ENCODE measurements at places on chromosomes 13 and 19.
A peak's percentile ranks its signal among the peaks of the same experiment; 100 is the strongest.

- no peak for DNase-seq
These were observed 10.7 kb upstream of the SULT2A1 start for GRCh38 chr19:47896773-47897172.

GRCh38 chr13:33537026-33537425 is 251.5 kb upstream of the STARD13 start:
- DNase-seq: no peak

- DNase-seq: no peak
These were observed 395.9 kb downstream of the KCNRG start for GRCh38 chr13:50410921-50411746.

DNA sequence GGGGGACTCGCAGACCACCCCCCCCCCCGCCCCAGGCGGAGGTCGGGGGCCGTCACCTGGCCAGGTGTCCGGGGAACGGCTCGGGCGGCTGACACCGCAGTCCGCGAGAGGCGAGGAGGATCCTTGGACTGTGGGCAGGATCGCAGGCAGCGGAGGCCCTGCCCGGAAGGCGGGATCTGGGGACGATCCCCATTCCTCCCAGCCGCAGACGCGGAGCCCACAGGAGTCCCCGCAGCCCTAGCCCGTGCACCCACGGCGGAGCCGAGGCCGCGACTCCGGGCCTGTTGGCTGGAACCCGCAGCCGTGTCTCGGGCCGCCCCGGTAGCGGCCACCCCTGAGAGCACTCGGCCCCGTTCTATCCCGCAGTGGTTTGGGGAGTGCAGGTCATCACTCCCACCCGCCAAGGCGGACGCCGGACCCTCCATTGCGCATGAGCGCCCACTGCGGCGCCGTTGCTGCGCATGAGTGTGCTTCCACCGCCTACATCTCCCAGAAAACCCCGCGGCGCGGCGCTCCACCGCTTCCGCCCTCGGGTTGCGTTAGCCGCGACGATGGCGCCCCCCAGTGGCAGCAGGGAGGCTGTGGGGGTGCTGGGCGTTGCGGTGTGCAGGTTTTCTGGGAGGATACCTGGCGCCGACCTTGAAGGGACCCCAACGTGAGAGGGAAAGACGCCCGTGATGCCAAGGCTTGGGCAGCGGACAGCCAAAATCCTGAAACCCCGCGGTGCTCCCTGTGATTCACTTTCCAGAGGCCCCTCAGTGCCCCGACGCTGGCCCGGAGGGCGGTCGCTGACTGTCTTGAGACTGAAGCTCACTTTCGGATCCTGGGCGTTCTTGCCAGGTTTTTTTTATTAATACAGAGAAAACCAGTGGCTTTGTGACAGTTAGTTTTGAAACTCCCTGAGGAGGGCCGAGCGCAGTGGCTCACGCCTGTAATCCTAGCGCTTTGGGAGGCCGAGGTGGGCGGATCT is 4.4 kb upstream of the ZNF329 start:
- DNase-seq: peak; percentile 100

DNA sequence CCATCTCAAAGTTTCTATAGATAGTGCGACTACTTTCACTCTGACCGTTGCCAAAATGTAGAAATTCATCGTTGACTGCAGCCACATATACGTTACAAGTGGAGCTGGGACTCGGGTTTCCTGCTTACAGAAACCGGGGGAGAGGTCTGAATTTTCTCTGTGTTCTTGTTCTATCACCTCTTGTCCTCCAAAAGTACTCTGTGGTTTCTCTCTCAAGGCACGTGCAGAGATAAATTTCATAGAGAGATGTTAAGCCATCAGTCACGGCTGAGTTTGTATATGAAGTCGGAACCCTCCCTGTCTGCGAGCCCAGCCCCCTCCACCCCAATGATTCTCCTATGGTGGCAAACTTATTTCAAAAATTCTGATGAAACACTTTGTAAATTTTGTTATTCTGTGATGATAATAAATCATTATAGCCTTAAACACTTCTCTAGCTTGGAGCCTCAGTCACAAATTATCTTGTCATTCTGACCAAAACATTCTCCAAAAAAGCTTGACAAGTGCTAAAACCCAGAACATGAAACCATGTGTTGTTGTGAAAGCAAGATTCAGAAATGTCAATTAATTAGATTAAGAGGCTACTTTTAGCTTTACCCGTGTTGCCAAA is 87.5 kb downstream of the TSHZ3 start:
- DNase-seq: peak; percentile 17

Measured in activated CD8-positive, alpha-beta memory T cell treated with anti-CD3 and anti-CD28 coated beads for 24 hours (primary cell).